ENCODE measurements at places on chromosomes 2 and 18. TPM values are rescaled to one million over a fixed set of nuclear protein-coding genes. Genes with fewer than 3 reads are reported as not detected.

OTX1 gene
- not detected for polyA plus RNA-seq

IMPA2 gene
- polyA plus RNA-seq = 10.1 TPM

DNA sequence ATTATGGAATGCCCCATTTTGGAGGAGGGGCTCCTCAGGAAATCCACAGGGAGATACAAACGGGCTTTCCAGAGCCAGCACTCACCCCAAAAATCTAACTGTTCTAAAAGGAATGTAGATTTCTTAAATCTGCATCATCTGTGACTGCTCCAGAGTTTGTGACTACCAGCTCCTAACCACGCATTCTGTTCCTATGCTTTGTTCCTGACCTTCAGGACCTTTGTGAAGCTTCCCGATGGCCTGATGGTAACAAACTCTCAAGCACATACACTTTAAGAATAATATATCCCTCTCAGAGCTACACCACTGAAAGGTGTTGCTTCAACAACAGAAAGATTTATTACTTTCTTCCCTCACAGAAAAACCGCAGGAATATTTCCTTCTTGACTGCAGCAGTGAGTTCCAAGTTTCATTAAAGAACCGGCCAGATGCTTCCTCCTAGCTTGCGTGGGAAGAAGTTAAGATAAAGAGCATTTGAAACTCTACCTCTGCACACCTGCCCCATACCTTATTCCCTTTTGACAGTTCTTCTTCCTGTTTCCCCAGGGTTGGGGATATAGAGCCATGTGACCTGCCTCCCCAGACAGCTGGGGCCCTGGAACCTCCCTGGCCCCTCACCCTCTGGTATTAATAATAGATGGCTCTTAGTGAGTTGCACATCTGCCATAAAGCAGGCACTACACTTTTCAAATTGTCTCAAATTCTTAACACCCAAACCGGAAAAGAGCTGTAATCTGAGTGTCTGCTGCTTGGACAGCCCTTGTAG lies 40.2 kb upstream of the EML4 start:
- peaks cover 98% of the 10 kb centered on the region for H3K4me1 ChIP-seq
- H3K4me3 ChIP-seq = peak overlapping the region; percentile 67
- H3K27me3 ChIP-seq = no peaks in the 10 kb centered on the region

- H3K36me3 ChIP-seq = no peaks in the 10 kb centered on the region
- H3K4me1 ChIP-seq = no peaks in the 10 kb centered on the region
- no peak overlapping the region for H3K27ac ChIP-seq
- no peak for DNase-seq
- no peak overlapping the region for H3K4me3 ChIP-seq
Observed at GRCh38 chr2:64237266-64237665, 93.0 kb upstream of the PELI1 start.

DNA sequence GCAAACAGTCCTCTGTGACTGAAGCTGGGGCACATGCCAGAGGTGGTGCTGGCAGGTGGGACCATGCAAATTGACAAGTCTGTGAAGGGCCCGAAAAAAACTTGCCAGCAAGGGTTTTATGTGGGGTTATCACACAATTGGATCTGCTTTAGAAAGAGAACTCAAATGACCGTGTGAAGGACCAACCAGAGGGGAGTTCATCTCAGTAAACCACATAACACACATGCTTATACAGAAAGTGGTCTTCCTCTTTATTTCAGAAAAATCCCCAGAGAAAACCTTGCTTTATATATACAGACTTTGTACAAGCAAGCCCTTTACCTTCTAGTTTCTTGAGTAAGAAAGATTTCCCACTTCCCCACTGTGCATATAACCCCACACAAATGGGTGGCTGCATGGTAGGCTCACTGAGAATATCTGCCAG lies 46.7 kb downstream of the KIDINS220 start:
- no peak overlapping the region for H3K27ac ChIP-seq
- H3K4me3 ChIP-seq = no peak overlapping the region
- no peaks in the 10 kb centered on the region for H3K4me1 ChIP-seq

- H3K4me3 ChIP-seq = peak overlapping the region; percentile 76
- no peaks in the 10 kb centered on the region for H3K27me3 ChIP-seq
- H3K36me3 ChIP-seq = peaks cover 49% of the 10 kb centered on the region
- DNase-seq = peak; percentile 36
- peaks cover 59% of the 10 kb centered on the region for H3K4me1 ChIP-seq
Observed at GRCh38 chr2:106097038-106098000, 96.8 kb downstream of the UXS1 start.
